ENCODE measurements at places on chromosomes 16 and 17.

GRCh38 chr17:38704606-38705522 is at the start of gene MLLT6:
Gene MLLT6 (plus strand): TSS chr17:38705273. CDS start chr17:38705633, 360 bp downstream.
- peak; percentile 81 for DNase-seq

DNA sequence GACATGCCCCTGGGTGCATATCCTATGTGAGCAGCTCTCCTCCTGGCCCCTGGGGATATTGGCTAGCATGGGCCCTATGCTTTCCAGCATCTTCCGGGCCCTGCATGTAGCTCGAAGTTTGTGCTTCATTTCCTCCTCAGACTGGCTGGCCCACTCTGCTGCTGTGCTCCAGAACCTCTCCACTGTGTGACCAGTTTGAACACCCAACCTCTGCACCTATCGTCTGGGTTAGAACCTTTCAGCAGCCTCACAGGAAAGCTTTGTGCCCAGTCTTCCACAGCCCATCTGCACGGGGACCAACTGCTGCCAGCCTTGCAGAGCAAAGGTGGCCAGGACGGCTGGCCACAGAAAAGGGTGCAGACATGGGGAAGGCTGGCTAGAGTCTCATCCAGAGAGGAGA is 10.2 kb upstream of the CLEC18B start:
- no peak for DNase-seq

- DNase-seq: no peak
Observed at GRCh38 chr16:59122262-59122537, 388.1 kb upstream of the GOT2 start.

- DNase-seq: no peak
Observed at GRCh38 chr17:82129095-82129494, 31.1 kb upstream of the FASN start.

DNA sequence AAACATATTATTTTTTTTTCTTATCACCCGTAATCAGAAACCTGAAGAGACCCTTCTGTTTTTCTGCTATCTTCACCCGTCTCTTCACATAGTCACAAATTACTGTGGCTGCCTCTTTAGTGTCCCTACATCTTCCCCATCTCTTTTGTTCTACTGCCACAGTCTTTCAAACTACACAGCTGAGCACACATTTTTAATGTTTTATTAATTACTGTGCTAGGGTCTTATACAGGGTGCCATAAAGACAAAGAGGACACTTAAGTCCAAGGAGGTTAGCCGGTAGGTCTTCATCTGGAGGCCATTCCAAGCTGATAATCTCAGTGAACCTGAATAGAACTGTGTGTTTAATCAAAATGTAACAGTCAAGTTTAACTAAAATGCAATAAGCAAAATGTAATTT is 20.7 kb downstream of the CNTNAP4 start:
- no peak for DNase-seq

All from stimulated activated CD8-positive, alpha-beta memory T cell treated with anti-CD3 and anti-CD28 coated beads, Interleukin-4, amount 100 ng/mL, for 4 hours (primary cell).